CD4-positive, alpha-beta T cell treated with Interleukin-1 beta for 1 hour (primary cell): ENCODE measurements at places on chromosomes 3 and 15.

DNA sequence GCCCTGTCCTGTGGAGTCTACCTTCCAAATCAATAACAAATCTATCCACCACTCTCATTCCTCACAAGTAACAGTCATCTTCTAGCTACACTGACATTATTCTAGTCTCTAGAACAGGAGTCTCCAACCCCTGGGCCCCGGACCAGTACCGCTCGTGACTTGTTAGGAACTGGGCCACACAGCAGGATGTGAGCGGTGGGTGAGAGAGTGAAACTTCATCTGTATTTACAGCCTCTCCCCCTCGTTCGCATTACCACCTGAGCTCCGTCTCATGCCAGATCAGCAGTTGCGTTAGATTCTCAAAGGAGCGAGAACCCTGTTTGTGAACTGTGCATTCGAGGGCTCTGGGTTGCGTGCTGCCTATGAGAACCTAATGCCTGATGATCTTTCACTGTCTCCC lies 31.9 kb downstream of the ROBO2 start:
- no peak for DNase-seq

DNA sequence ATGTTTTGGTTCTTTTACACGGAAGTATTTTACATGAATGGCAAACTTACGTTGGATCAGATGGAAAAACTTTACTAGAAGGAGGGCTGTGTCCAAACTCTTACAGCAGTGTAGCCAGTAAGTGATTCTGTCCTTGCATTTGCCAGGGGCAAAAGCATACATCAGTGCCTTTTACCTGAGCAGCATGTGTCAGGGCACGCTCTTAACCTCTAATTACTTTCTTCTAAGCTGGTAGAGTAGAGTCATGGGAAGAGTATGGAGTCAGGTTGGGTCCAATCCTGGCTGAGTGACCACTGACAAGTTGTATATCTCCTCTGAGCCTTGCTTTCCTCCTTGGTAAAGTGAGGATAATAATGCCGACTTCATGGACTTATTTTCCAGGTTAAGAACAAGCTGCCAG lies 47.1 kb downstream of the RYR3 start:
- DNase-seq = no peak

DNA sequence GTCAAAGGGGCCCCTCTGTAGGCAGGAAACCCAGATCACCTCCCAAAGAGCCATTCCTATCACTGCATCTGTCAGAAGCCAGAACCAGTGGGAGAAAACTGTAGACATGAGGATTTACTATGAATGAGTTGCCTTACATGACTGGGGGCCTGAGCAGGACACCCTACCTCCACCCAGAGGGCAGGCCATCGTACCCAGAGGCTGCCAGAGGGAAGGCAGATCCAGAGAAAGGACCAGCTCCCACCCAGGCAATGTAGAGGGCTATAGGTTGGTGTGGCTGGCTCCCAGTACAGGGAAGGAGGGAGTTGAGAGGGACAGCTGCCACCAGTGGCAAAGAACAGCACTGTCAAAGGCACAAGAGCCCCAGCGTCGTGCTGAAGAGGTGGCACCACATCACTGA lies 233.2 kb downstream of the OCA2 start:
- no peak for DNase-seq

GRCh38 chr15:75452364-75452864 lies 924 bp upstream of the SIN3A start:
- DNase-seq = peak; percentile 84

DNA sequence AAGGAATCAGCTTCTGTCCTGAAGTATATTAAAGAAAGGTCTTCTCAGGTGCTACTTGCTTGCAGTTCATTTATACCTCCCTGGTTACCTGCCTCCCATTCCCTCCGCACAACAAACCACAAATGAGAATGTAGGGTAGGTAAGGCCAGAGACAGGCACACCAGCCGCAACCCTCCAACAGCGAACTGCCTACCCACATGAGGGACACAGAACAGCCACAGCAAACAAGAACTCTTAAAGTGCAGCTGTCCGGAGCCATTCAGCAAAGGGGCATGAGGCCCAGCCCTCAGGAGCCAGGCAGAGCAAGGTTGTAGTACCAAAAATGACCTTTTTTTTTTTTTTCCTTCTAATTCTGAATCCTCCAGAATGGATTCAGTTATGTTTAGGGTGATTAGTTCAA lies 52.4 kb downstream of the SPSB4 start:
- DNase-seq = no peak

GRCh38 chr15:39124155-39124552 lies 456.7 kb upstream of the THBS1 start:
- no peak for DNase-seq

DNA sequence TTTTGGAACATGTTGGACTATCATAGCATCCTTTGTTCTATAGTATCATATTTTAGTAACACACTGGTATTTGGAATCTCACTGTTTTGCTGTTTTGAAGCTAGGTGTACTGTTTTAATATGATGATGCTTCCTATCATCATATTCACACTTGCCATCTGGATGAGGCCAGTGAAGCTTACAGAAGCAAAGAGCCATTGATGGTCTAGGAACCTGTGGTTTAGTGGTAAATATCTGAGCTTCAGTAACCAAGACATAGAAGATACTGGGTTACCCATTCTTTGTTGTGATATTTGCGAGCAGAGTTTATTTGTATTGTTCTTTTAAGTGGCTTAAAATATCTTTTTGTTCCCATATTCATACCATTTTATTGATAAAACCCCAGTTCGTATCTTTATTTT lies 304.1 kb downstream of the SATB1 start:
- DNase-seq = no peak

DNA sequence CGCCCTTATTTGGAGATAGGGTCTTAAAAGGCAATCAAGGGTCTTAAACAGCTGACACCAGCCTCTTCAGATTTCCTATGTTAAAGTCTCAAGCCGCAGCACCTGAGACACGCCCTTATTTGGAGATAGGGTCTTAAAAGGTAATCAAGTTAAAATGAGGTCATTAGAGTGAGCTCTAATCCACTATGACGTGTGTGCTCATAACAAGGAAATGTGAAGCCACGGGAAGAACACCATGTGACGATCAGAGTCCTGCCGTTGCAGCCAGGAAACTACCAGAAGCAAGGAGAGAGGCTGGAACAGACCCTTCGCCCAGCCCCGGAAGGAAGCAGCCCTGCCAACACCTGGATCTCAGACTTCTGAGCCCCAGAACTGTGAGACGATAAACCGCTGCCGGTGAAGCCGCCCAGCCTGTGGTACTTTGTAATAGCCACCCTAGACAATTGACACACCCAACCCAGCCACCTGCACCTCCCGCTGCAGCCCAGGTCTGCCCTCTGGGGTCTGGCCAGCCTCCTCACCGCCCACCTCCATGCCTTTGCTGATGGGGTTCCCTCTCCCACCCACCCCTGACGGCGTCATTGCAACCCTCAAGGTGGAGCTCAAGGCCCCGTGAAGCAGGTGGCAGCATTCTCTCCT lies 137.9 kb downstream of the MEGF11 start:
- DNase-seq = peak; percentile 40

- DNase-seq = no peak
These were observed 33.3 kb downstream of the TM4SF18 start for GRCh38 chr3:149299938-149300801.

DNA sequence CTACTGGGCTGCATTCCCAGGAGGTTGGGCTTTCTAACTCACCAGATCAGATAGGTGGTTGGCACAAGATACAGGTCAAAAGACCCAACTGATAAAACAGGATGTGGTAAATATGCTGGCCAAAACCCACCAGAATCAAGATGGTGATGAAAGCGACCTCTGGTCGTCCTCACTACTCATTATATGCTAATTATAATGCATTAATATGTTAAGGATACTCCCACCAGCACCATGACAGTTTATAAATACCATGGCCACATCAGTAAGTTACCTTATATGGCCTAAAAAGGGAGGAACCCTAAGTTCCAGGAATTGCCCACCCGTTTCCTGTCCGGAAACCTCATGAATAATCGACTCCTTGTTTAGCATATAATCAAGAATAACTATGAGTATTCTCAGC lies 31.6 kb downstream of the CFAP44 start:
- DNase-seq = no peak

DNA sequence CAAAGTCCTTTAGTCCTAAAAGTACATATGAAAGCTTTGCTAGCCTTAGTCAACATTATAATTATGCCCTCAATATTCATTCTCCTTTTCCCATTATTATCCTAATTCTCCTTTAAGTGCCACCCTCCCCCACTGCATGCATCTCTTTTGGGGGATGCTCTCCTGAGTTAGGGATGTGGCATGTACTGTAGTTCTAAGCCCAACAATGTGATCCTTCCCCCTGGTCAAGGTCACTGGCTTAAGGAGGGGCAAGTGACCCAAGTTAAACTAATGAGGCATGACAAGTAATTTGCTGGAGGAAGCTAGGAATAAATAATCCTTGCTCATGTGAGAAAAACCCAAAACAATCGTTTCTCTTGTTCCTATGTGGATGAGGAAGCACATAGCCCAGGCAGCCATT lies 343.9 kb upstream of the SUCLG2 start:
- DNase-seq = no peak

DNA sequence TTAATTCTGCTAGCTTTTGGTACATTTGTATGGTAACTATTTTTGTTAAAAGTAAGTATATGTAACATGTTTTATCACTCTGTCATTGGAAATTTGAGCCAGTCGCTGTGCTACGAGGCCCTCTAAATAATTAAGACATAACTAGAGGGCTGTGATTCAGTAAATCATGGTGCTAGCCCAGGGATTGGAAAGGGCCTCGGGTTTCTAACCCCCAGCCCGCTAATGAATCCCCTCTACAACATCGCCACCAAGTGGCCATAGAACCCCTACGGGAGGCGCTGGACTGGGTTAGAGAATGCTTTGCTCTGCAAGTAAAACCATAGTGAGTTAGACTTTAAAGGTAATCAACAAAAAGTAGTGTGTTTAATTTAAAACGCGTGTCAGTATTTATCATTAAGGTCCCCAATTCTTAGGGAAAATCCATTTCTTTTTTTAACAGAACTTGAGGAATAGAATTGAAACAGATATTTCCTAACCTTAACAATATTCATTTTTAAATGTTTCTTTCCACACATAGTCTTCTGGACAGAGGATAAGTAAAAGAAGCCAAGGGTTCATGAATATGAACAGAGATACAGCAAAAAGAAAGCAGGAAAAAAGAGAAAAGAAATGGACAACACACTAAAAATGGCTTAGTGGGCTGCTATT lies 744.7 kb downstream of the EPHA3 start:
- no peak for DNase-seq

- no peak for DNase-seq
These were observed 1.4 kb upstream of the ISLR2 start for GRCh38 chr15:74128785-74129585.

GRCh38 chr3:50382722-50383121 lies 23.4 kb upstream of the TMEM115 start:
- DNase-seq = no peak

DNA sequence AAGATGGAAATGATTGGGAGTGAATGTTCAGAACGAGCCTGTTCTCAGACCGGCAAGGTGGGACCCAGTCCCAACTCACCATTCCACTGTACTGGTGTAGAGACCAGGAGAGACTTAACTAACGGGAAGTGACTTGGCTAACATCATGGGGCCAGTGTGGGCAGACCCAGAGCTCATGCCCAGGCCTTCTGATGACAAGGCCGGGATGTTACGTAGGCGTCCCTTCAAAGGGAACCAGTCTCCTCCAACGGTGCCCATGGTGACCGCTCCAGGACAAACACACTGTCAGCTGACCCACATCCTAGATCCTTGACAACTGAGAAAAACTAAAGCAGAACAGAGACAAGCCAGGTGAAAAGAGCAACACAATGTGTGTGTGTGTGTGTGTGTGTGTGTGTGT lies 128.4 kb upstream of the HACD2 start:
- DNase-seq = no peak

GRCh38 chr3:8197384-8197783 lies 304.2 kb upstream of the LMCD1 start:
- no peak for DNase-seq

DNA sequence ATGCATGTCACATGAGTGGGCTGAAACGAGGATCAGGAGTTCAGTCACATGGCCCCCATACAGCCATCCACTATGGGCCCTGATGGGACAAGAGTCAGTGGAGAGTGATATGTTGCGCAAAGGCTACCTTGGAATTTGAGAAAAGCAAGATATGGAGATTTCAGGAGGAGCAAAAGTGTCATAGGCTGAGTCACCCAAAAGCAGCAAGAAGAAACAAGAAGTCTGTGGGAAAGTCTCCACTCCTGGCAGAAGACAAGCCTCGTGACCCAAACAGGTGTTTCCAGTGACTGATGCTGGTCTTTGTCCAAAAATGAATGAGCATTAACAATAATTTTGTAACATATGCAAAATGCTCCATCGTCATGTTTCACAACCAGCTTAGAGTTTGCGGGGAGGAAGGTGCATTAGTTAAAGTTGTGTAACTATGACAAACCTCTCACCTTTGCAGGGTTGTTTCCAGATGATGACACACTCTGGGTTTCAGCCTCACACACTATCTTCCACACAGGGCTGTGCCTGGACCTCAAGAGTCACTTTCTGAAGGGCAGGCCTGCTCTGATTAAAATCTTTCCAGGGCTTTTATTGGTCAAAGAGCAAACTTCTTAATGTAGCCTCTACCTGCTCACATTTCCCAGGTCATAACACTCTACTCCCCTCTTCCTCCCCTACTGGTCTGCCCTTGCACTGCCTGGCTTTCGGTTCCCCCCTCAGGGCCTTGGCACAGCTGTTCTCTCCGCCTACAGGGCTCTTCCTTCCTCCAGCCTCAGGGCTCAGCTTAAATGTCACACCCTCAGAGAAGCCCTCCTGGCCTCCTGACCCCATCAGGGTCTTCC lies 3.9 kb upstream of the DNASE1L3 start:
- DNase-seq = no peak

DNA sequence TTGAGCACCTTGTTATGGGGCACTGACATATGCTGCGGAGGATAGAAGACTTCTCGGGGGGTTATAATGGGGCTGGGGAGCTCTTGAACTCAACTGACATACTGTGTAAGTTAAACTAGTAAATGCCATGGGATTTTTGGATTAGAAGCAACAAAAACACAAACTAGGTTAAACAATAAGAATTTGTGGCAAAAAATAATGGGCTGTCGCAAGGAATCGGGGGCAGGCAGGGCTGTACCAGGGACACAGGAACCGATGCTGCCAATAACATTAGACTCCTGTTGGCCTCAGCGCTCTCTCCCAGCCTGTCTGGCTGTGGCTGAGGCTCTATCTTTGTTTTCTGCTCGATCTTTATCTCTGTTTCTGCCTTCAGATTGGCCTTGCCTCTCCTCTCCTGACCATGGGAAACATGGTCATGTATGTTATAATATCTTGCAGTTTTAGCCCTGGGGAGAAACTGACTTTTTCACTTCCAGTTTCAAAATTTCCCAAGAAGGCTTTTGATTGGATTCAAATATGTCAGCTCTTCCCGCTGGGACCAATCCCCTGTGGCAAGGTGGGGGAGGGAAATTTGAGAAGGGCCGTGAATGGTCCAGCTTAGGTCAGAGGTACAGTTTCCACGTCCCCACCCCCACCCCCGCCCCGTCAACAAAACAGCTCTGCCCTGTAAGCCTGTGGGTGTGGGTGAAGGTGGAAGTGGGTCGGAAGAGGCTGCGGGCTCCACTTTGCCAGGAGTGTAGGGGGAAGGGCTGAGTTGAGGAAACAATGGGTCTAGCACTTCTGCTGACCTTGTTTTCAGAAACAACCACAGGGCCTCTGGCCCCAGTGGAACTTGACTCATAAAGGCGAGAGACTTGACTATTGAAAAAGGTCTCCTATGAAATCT lies 161.1 kb upstream of the TBL1XR1 start:
- DNase-seq = peak; percentile 82

- no peak for DNase-seq
These were observed 14.6 kb upstream of the MAGEF1 start for GRCh38 chr3:184726497-184726896.
